ENCODE measurements at places on chromosomes 3 and 15. TPM values are rescaled to one million over a fixed set of nuclear protein-coding genes. Genes with fewer than 3 reads are reported as not detected.

- H3K36me3 ChIP-seq = no peaks in the 10 kb centered on the region
- no peak overlapping the region for H3K27ac ChIP-seq
- H3K4me1 ChIP-seq = no peaks in the 10 kb centered on the region
- H3K4me3 ChIP-seq = no peak overlapping the region
- DNase-seq = no peak
Measured at GRCh38 chr15:93205413-93205812, 116.4 kb upstream of the RGMA start.

GRCh38 chr3:30596152-30596551, 10.2 kb upstream of the TGFBR2 start:
- H3K27ac ChIP-seq = no peak overlapping the region
- no peaks in the 10 kb centered on the region for H3K36me3 ChIP-seq
- peaks cover 22% of the 10 kb centered on the region for H3K4me1 ChIP-seq
- no peak overlapping the region for H3K4me3 ChIP-seq
- H3K27me3 ChIP-seq = no peaks in the 10 kb centered on the region

DNA sequence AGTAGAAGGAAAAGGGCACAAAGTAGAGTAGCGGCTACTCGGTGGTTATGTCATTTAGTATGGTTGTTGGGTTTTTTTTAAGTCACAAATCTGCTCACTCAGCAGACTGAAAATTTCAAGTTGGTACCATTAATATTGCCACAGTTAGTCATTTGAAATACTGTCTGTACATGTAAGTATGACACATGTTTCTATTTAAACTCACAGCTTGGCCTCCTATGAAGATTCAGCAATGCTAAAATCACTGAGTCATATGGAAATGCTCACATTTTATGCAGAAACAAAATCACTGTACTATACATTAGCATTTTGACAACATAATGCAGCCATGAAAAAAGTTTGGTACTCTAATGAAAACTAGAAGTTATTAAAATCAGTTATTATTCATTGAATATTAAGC, 571.9 kb downstream of the TAFA4 start:
- H3K4me1 ChIP-seq = no peaks in the 10 kb centered on the region
- H3K27ac ChIP-seq = no peak overlapping the region
- H3K4me3 ChIP-seq = no peak overlapping the region
- H3K27me3 ChIP-seq = no peaks in the 10 kb centered on the region
- DNase-seq = no peak

DNA sequence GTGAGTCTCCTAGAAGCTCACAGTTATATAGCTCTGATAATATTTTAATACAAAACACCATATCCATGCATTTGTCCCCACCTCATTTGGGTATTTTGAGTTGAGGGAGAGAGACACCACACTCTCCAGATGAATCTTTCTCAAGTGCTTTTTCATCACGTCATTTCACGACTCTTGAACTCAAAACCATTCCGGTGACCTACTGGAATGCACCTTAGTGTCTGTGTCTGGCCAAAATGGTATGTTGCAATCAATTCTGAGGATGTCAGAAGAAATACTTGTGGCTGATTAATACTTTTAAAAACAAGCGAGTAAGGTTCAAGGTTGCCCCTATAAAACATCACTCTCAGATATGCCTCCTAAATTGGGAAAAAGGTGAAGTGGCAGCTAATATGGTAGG, 352.6 kb upstream of the ICE2 start:
- H3K27me3 ChIP-seq = no peaks in the 10 kb centered on the region
- no peak overlapping the region for H3K27ac ChIP-seq
- DNase-seq = no peak

DNA sequence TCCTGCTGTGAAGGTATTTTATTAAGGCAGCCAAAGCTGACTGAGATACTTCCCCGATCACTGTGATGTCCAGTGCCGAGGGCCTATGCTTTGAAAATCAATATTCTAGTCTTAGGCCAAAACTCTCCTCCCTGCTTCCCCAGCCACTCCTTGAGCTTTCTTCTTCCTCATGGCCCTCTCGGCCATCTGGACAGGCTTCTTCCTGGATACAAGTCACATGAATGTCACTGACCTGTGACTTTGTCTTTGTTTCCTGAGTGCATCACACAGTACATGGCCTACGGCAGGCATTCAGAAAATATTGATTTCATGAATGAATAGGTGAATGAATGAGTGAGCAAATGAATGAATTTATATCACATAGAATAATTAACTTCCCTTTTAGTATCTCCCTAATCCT, 24.6 kb upstream of the HES1 start:
- no peak for DNase-seq
- no peak overlapping the region for H3K27ac ChIP-seq
- H3K27me3 ChIP-seq = no peaks in the 10 kb centered on the region
- H3K4me3 ChIP-seq = no peak overlapping the region
- no peaks in the 10 kb centered on the region for H3K36me3 ChIP-seq

DNA sequence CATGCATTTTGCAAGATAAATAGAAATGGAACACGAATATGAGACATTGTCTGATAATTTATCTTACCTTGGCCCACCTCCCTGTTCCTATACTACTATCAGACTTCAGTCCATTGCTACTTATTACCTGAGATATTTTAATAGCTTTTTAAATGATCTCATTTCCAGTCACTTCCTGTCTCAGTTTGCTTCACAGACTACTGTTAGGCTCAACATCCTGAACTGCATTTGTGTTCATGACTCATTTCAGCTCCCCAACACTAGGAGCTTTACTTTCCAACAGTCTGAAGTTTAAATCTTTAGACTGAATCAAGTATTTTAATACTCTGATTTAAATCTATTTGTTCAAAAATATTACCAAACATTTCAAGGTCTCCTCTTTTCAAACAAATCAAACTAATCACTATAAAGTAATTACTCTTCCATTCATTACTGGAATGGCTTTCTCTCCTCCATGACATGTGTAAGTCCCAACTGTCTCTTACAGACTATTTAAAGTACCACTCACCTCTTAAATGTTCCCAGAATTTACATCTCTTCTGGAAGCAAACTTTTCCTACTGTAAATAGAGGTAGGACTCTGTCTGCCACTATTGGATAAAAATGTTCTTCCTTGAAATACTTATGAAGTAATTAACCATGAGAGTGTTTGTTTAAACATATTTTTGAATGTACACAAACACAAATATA, 1277.6 kb downstream of the ZPLD1 start:
- no peaks in the 10 kb centered on the region for H3K36me3 ChIP-seq
- H3K27me3 ChIP-seq = no peaks in the 10 kb centered on the region
- H3K4me1 ChIP-seq = no peaks in the 10 kb centered on the region
- no peak overlapping the region for H3K27ac ChIP-seq

GRCh38 chr15:40265355-40265754, 17.5 kb downstream of the ANKRD63 start:
- no peak overlapping the region for H3K27ac ChIP-seq
- H3K36me3 ChIP-seq = peaks cover 33% of the 10 kb centered on the region
- H3K27me3 ChIP-seq = no peaks in the 10 kb centered on the region
- H3K4me1 ChIP-seq = peaks cover 19% of the 10 kb centered on the region
- no peak for DNase-seq

Gene HEG1
- polyA plus RNA-seq = 15.0 TPM

Gene SAMD7
- not detected for polyA plus RNA-seq

Gene ARRDC4
- polyA plus RNA-seq = 83.1 TPM
